ENCODE measurements at places on chromosomes 16 and 17. TPM values are rescaled to one million over a fixed set of nuclear protein-coding genes. Genes with fewer than 3 reads are reported as not detected.

The CBX8 gene
- total RNA-seq = 3.0 TPM

The WNK4 gene
- total RNA-seq = not detected

The RUNDC3A gene
- total RNA-seq = 0.92 TPM

The TBC1D3I gene
- not detected for total RNA-seq

The PPP1R9B gene
- 27.6 TPM for total RNA-seq

The KRT9 gene
- 0.78 TPM for total RNA-seq

The MYH2 gene
- not detected for total RNA-seq

The CDR2 gene
- total RNA-seq = 12.6 TPM

All from airway epithelial cell (primary cell).